ENCODE measurements at places on chromosomes 4 and X.

- no peak for DNase-seq
Observed at GRCh38 chr4:127856196-127856812, 24.4 kb upstream of the PLK4 start.

- DNase-seq: no peak
Observed at GRCh38 chr4:112138538-112138937, 6.7 kb upstream of the FAM241A start.

GRCh38 chr4:177492022-177492421 is 49.8 kb upstream of the AGA start:
- no peak for DNase-seq

- DNase-seq: no peak
Observed at GRCh38 chr4:145178740-145179280, 1.6 kb downstream of the OTUD4 start.

Measured in urothelium cell line (cell line).